Myometrial cell (primary cell): ENCODE measurements at places on chromosomes 6 and 20. TPM values are rescaled to one million over a fixed set of nuclear protein-coding genes. Genes with fewer than 3 reads are reported as not detected.

LINC00237 gene
- not detected in 2 replicates for total RNA-seq

BMP6 gene
- under 0.01 and 1.1 TPM in 2 replicates for total RNA-seq

ADAM33 gene
- 19.6 and 22.2 TPM in 2 replicates for total RNA-seq

THBD gene
- under 0.01 and 0.18 TPM in 2 replicates for total RNA-seq

RUNX2 gene
- 8.0 and 9.8 TPM in 2 replicates for total RNA-seq

GJA10 gene
- total RNA-seq, result not detected in 2 replicates

POU5F1 gene
- not detected in 2 replicates for total RNA-seq

ULBP3 gene
- total RNA-seq, result 10.7 and 13.1 TPM in 2 replicates

KCNK16 gene
- not detected in 2 replicates for total RNA-seq

SLPI gene
- not detected in 2 replicates for total RNA-seq

CCHCR1 gene
- 23.4 and 32.3 TPM in 2 replicates for total RNA-seq

FRS3 gene
- 2.0 and 3.9 TPM in 2 replicates for total RNA-seq

ADGRB3 gene
- total RNA-seq, result 0.18 TPM in 1 of 2 replicates, not detected in the other

RHAG gene
- not detected in 2 replicates for total RNA-seq

NECAB3 gene
- total RNA-seq, result 22.9 and 77.3 TPM in 2 replicates

PLEKHG1 gene
- total RNA-seq, result 1.7 and 7.1 TPM in 2 replicates

EPB41L1 gene
- 11.0 and 29.4 TPM in 2 replicates for total RNA-seq

SYNJ2 gene
- 14.7 and 15.3 TPM in 2 replicates for total RNA-seq

BANF2 gene
- total RNA-seq, result not detected in 2 replicates

HLA-DQA2 gene
- not detected in 2 replicates for total RNA-seq

BHLHE23 gene
- not detected in 2 replicates for total RNA-seq

KHDRBS2 gene
- total RNA-seq, result not detected in 2 replicates

SRMS gene
- total RNA-seq, result not detected in 2 replicates

BEND6 gene
- total RNA-seq, result 4.3 and 10.3 TPM in 2 replicates

TMEM74B gene
- total RNA-seq, result not detected in 2 replicates

METTL24 gene
- not detected in 2 replicates for total RNA-seq

MTCH1 gene
- total RNA-seq, result 251 and 283 TPM in 2 replicates

NKX2-2 gene
- not detected in 2 replicates for total RNA-seq

PDYN gene
- total RNA-seq, result not detected in 2 replicates

HLA-DPA1 gene
- 3.7 and 8.7 TPM in 2 replicates for total RNA-seq

GSTA2 gene
- total RNA-seq, result not detected in 2 replicates

KIFC1 gene
- total RNA-seq, result 29.8 and 33.4 TPM in 2 replicates

KCNK15 gene
- total RNA-seq, result not detected in 2 replicates

CD109 gene
- 31.4 and 33.5 TPM in 2 replicates for total RNA-seq

MATN4 gene
- not detected in 2 replicates for total RNA-seq

UNC5CL gene
- total RNA-seq, result not detected in 2 replicates

CASS4 gene
- total RNA-seq, result 24.1 and 25.4 TPM in 2 replicates

TXLNB gene
- under 0.01 and 0.29 TPM in 2 replicates for total RNA-seq

ANKRD66 gene
- total RNA-seq, result not detected in 2 replicates

ISM1 gene
- not detected in 2 replicates for total RNA-seq

CYB5R4 gene
- total RNA-seq, result 8.6 and 22.0 TPM in 2 replicates

TMC2 gene
- total RNA-seq, result not detected in 2 replicates

PTCRA gene
- not detected in 2 replicates for total RNA-seq

F13A1 gene
- total RNA-seq, result not detected in 2 replicates

PNRC1 gene
- 34.6 and 47.3 TPM in 2 replicates for total RNA-seq

SLC17A1 gene
- not detected in 2 replicates for total RNA-seq

PROKR2 gene
- not detected in 2 replicates for total RNA-seq
